ENCODE measurements at places on chromosomes 5 and 9.
A peak's percentile ranks its signal among the peaks of the same experiment; 100 is the strongest.

GRCh38 chr5:113526421-113526820, 12.9 kb downstream of the YTHDC2 start:
- no peak for DNase-seq

DNA sequence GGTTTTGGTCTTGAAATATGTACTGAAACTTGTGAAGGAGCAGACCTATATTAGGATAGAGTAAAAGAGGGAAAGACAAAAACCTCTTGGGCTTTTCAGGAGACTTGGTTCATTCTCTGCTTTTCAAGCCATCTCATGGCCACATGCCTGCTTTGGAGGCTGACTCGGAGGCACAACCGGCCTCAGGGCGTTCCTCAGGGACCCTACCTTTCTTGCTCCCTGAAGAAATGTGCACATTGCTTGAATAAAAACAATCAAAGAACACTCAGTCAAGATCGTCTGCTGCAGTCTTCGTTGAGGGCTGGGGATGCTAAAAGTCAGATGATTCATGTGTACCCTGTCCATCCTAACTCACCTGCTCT, 994 bp downstream of the IRGM start:
- DNase-seq = no peak

GRCh38 chr5:40486437-40487275, 193.1 kb upstream of the PTGER4 start:
- DNase-seq = no peak

DNA sequence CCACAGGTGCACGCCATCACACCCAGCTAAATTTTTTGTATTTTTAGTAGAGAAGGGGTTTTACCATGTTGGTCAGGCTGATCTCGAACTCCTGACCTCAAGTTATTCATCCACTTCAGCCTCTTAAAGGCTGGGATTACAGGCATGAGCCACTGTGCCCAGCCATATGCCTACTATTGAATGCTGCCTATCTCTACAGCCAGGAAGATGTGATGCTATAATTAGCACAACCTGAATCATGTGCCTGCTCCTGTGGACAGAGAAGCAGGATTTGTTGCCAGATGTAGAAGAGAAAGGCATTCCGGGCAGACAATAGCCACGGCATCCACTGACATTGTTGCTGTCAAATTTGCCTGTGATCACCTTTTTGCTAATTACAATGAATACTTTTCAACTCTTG, 24.4 kb upstream of the MLLT3 start:
- DNase-seq = no peak

- DNase-seq = no peak
Observed at GRCh38 chr5:133962801-133963476, 5.5 kb downstream of the C5orf15 start.

GRCh38 chr9:19677924-19678323, 110.9 kb downstream of the SLC24A2 start:
- peak; percentile 49 for DNase-seq

DNA sequence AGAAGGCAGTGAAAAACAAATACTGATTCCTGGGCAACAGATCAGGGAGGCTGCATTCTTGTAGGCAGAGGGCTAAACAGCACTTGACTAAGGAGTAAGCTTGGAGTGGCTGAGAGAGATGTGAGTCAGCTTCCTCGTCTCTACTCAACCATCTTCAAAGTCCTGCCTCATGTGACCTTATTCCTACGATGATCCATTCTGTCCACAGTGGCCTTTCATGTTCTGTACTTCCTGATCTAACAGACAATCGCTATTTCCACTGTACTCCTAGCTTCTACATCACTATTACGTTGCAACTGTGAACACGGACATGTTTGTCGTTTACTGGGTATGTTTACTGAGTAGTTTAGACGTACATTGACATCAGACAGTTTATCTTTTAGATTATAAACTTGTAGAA, 365.4 kb downstream of the ARL15 start:
- no peak for DNase-seq

GRCh38 chr5:84590629-84591028, 205.9 kb upstream of the EDIL3 start:
- no peak for DNase-seq

- no peak for DNase-seq
Observed at GRCh38 chr5:163565931-163566608, 60.7 kb downstream of the MAT2B start.

DNA sequence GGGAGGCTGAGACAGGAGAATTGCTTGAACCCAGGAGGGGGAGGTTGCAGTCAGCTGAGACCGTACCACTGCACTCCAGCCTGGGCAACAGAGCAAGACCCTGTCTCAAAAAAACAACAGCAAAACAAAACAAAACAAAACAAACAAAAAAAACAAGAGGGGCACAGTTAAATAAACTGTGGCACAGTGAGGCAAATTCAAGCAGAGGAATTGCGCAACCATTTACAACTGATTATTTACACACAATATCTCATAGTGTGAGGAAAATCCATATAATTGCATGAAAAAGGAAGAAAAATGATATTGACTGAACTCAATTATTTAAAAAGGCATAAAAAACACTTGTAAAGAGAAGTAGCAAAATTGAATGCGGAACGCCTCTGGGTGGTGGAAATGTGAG, 161.5 kb downstream of the CRB2 start:
- no peak for DNase-seq

DNA sequence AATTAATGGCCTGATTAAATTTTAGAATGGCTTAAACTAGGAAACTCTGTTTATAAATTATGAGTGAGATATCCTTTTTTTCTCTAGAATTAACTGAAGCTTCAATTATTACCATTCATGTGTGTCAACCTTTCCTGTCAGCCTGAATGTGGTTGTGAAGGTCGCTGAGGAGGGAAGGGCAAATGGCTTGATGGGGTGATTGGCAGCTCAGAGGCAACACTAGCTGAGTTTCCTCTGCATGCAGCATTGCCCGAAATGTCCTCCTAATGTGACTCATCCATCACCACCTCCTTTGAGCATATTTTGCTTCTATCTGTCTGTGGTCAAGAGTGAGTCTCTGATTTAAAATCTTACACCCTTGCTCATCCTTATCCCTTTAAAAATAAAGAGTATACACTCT, 281.9 kb downstream of the TENT4A start:
- DNase-seq = no peak

GRCh38 chr9:95920017-95920416, 44.5 kb downstream of the ERCC6L2 start:
- DNase-seq = no peak

- DNase-seq = no peak
Observed at GRCh38 chr9:115746496-115746895, 407.1 kb upstream of the PAPPA start.

GRCh38 chr9:92716557-92716956, 46.6 kb upstream of the IPPK start:
- no peak for DNase-seq

DNA sequence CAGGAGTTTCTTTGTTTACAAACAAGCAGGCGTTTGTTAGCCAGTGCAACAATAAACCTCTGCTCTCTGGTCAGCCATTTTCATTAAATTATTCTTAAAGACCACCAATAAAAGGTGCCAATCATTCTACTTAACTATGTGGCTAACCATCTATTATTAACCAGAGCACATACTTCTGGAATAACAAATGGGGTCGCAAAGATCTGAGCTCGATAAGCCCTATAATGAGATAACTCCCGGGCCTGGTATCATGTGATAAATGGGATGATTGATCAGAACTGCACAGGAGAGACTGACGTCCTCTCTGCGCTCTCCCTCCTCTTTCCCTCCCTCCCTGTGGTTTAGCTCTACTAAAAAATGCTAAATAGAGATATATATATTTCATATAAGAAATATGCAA, 488.2 kb downstream of the NTRK2 start:
- DNase-seq = no peak

- DNase-seq = no peak
Observed at GRCh38 chr9:89597711-89598362, 7.0 kb upstream of the GADD45G start.

DNA sequence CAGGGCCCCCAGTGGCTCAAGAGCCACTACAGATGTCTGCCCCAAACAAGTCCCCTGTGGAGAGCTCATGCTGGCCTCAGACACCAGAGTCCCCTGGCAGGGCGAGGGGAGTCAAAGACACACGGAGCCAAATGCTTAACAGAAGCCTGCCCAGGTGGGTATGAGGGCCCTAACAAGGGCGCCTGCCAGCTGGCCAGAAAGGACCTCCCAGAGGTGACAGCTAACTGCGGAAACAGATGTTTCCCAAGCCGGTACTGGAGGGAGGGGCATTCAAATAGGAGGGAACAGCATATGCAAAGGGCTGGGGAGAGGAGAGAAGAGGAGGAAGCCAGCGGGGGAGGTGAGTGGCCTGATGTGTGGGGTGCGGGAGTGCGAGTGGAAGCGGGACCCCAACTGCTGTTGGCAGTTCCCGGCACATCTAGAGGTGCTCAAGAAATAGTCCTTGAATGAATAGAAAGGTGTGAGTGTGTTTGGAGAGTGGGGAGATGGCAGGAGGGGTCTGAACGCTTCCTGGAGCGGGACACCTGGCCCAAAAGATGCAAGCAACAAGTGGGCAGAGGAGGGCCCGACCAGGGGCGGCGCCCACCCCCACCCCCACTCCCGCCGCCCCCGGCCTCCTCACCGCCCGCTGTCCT, 824 bp downstream of the MXD3 start:
- DNase-seq = no peak

DNA sequence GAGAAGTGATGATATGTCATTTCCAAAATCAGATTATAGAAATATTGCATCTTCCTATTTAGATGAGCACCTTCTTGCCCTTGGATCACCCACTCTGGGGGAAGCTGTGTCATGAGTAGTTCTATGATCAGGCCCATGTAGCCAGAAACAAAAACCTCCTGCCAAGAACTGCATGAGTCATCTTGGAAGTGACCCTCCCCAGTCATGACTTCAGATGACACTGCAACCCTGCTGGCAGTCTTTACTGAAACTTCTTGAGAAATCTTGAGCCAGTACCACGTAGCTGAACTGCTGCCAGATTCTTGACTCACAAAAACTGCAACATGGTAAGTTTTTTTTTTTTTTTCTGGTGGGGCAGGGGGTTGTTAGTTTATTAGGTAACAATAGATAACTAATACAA, 439.6 kb upstream of the PTGER4 start:
- no peak for DNase-seq

GRCh38 chr5:33276628-33276950, 164.2 kb upstream of the TARS1 start:
- DNase-seq = no peak

DNA sequence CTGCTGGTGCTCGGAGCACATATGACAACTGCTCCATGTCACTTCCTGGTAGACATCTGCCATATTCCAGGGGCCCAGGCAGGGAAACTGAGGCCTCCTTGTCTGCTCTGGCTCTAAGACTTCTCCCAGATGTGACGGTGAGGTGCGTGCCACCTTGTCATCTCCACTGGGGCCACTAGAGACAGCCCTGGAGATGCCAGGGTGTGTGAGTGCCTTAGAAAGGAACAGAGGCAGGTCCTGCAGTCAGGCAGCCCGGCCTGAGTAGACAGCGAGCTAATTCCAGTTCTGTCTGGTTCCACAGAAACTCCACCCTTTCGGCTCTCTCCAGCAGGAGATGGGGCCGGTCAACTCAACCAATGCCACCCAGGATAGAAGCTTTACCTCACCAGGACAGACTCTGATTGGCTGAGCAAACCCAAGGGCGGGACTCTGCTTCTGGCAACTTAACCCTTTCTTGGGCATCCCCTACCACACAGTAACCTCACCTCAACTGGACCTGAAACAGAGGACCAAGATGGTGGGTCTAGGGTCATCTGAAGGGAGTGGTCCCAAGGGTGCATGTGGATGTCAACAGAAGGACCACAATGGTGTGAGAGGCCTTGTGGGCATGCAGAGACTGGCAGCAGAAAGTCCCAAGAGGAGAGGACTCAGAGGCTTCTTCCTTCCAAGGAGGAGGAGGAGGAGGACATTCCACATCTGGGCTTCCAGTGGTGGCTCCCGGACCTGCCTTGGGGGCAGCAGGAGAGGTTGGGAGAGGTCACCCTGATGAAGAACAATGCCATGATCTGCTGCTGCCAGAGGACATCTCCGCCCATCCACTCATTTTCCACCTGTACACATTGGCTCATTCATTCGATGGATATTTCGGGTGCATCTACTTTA, 77.7 kb downstream of the RGS3 start:
- no peak for DNase-seq

DNA sequence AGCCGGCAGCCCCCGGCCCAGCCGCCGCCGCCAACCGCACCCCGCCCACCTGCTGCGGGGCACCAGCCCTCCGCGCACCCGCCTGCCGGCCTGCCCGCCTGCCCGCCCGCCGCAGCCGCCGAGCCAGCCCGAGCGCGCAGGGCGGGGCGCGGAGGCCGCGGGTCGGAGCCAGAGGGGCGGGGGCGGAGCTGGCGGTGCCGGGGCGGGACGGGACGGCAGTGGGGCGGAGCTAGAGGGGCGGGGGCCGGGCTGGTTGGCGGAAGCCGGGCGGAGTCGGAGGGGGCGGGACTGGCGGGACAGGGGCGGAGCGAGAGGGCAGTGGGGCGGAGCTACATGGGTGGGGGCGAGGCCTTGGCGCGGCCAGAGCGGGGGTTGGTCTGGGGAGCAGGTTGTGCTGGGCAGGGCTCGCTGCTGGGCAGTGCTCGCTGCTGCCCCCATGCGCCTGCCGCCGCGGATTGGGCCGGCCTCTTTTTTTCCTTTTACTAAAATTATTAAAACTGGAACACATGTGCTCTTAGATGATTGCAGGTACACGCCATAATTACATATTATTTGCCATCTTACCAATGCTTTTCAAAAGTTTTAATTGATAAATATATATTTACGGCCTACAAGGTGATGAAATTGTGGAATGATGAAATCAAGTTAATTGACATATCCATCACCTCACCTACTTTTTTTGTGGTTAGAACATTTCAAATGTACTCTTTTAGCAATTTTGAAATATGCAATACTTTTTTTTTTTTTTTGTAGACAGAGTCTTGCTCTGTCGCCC, at the start of gene SH3GLB2:
SH3GLB2 (minus strand) TSS at position 140 of the 775 bp plus-strand sequence. CDS start 177 bp downstream, outside the sequence.
- peak; percentile 86 for DNase-seq

DNA sequence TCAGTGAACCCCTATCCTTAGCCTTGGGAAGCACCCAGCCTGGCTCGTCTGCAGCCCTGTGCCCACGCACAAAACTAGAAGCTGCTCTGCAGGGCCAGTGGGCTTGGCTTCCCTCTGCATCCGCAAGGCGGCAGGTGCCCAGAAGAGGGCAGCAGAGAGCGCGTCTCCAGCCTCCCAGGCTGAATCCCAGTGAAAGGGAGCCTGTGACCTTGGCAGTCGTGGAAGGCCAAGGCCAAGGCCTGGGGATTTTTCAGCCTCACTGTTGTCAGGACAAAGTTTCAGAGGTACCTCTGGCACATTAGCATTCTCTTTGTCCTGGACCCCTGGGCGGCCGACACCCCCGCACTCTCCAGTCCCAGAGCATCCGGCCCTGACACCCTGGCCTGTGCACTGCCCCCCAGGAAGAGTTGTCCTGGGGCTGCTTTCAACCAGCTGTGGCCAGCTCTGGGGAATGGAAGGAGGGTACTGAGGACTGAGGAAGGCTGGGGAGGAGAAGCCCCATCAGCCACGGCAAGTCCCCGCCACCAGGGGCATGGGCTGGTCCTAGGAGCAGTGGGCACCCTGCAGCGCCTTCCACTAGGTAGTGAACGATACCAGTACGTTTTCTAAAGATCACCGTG, 63.6 kb upstream of the IL17B start:
- peak; percentile 60 for DNase-seq

GRCh38 chr5:135157421-135158313, 123.6 kb upstream of the PITX1 start:
- no peak for DNase-seq

GRCh38 chr5:171498166-171498565, 78.7 kb downstream of the FGF18 start:
- DNase-seq = no peak

All from caudate nucleus (tissue), 63 donors.